ENCODE measurements at places on chromosomes 2 and 18.

DNA sequence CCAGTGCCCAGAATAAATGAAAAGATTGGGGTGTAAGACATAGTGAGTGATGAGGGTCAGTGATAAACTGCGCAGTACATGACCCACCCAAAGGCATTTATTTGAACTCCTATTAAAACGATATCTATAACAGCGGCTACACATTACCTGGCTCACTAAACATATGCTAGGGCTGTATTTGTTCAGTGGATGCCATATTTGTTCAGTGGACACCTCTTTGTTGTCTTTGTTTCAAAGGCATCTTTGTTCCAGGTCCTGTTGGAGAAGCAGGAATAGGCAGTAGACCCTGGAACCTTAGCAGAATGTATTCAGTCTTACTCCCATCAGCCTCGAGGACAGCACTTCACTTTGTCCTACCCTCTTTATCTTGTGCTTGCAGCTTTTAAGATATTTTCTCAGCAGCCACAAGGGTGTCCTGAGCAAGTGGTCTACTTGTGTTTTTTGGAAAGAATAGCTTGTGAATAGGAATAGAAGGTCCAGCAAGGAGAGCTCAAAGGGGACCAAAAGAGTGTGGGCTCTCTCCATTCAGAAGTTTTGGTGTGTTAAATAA is 650.8 kb upstream of the FANCL start:
- no peak for DNase-seq

GRCh38 chr2:209424199-209424701 is 403 bp downstream of the MAP2 start:
- DNase-seq, result no peak

DNA sequence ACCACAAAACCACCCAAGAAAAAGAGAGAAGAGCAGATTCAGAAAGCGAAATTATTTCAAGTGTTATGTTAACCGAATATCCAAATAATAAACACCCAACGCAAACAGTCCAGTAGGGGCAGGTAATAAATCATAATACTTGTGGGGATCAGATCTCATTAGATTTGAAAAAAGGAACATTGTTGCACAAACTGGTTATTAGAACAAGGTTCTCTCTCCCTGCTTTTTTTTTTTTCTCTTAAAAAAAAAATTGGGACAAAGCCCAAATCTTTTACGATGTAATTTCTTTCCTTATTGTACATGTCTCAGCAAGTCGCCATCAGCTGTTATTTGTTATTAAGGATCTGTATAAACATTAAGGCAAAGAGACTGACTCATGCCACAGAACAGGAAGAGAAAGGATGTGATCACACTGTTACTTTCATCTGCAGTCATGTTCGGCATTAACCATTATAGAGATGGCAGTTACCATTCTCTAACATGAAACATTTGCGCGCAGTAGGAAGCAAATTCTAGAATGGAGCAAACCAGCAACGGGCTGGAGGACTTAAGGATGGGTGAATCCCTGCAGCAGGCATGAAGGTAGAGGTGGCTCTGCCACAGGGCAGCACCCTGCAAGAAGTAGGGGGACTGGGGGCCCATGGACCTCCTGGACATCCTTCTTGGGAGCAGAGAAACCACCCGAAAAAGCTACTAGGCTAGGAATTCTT is 42.0 kb downstream of the EPHA4 start:
- no peak for DNase-seq

- no peak for DNase-seq
Measured at GRCh38 chr2:44456946-44457345, 95.2 kb downstream of the CAMKMT start.

DNA sequence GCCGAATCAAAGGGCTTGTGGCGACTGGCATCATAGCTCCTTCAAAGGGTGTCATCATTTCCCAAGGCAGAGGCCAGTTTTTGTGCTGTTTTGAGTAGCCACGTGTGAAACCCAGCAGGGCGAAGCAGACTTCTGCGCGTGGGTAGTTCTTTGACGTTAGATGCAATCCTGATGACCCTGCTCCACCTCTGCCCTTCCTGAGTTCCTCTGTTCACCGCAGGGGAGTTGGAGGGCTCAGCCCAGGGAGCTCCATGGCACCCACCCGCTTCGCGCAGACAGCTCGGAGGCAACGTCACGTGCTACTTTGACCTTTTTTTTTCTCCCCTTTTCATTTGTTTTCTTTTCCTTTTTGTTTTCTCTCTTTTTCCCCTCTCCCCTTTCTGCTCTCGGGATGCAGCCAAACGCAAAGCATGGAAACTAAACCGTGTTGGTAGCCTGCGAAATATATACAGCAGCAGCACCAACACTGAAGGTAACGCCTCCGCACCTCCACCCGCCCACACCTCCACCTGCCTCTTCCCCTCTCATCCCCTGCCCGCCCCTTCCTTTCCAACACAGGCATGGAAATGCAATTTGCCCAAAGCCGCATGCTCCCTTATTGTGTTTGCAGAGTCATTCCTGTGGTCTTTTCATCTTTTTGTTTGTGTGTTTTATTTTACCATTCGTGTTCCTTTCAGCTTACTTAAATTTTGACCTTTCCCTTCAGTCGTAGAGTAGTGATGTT is 153.6 kb downstream of the GBX2 start:
- DNase-seq, result no peak

Measured in GM12878 (cell line).